ENCODE measurements at places on chromosomes 12 and 14.

- DNase-seq = no peak
These were observed 1097.7 kb downstream of the TMTC2 start for GRCh38 chr12:83784298-83784890.

DNA sequence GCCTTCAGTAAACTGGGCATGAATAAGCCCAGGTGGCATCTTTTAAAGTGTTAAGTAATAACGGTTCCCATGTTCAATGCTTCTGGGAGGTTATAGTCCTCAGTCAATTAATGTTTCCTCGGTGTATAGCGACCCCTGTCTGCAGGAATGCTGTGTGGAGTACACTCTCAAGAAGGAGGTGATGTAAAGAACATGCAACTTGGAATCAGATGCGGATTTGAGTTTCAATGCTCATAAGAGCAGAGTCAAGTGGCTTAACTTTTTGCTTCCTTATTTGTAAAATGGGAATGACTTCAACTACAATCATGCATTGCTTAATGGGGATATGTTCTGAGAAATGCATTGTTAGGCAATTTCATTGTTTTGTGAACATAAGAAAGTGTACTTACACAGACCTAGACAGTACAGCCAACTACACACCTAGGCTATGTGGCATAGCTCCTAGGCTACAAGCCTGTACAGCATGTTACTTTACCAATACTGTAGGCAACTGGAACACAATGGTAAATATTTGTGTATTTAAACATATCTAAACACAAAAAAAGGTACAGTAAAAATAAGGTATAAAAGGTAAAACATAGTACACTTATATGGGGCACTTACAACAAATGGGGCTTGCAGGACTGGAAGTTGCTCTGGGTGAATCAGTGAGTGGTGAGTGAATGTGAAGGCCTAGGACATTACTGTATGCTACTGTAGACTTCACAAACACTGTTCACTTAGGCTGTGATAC lies 6.7 kb upstream of the MRPS35 start:
- DNase-seq = peak; percentile 86

DNA sequence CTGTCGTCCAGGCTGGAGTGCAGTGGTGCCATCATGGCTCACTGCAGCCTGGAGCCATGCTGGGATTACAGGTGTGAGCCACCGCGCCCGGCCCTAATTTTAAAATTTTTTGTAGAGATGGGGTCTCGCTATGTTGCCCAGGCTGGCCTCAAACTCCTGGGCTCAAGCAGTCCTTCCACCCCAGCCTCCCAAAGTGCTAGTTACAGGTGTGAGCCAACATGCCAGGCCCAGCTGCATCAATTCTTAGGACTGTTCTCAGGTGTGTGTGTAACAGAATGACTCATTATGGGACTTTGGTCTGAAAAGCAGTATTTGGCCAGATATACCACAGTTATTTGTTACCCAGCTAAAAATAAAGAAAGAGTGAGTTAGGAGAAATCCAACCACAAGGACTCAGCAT lies 17.4 kb downstream of the LETMD1 start:
- no peak for DNase-seq

DNA sequence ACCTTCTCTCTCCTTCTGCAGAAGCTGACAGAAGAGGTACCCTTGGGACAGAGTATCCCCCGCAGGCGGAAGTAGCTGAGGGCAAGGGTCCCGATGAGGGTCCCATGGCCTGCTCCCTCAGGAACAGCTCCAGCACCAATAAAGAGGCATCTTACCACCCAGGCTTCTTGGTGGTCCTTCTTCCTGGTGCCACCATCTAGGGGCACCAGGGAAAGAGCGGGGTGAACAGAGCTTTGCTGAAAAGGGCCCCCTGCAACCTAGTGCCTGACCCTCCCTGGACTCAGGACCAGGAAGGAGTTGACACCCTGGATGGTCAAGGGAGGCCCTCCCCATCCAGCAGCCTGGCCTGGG lies 591 bp upstream of the IRF9 start:
- DNase-seq = no peak

DNA sequence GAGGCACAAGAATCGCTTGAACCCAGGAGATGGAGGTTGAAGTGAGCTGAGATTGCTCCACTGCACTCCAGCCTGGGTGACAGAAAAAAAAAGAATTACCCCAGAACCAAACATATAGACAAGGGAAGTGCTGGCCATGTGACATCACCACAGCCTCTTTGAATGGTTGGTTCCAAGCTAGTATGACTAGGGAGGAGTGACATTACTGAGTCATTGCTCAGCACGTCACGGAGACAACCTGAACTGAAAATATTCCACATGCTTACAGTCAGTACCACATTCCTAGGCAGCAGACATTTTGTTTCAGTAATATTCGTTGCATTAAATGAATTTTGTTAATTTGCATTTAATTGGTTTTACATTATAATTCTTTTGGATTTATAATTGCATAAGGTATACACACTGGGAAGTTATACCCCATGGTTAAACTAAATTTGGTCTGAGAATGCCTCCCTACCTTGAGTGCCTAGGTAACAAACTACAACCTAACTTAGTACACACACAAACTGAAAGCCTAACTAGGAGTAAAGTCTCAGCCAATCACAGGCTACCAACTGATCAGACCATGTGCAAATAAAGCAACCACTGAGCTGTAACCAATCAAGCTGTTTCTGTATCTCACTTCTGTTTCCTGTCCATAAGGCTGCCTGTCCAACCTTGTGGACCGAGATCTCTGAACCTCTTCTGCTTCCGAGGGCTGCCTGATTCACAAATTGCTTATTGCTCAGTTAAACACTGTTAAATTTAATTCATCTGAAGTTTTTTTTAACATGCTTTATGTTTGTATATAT lies 164.4 kb downstream of the CAND1 start:
- no peak for DNase-seq

DNA sequence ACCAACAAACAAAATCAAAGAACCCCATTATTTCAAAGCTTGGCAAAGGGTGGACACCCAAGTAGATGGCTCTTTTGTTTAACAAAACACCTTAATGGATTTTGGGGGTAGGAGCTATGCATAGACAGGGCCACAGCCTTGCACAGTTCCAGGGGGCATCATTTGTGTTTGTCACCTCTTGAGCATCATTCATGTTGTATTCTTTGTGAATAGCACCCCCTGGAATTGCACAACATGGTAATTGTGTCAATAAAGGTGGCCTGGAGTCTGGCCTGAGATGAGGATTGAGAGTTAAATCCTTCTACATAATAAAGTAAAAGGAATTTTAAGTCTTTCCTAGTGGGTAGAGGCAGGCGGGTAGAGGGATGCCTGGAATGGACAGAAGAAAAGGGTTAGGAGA lies 3.3 kb upstream of the FRS2 start:
- DNase-seq = no peak

DNA sequence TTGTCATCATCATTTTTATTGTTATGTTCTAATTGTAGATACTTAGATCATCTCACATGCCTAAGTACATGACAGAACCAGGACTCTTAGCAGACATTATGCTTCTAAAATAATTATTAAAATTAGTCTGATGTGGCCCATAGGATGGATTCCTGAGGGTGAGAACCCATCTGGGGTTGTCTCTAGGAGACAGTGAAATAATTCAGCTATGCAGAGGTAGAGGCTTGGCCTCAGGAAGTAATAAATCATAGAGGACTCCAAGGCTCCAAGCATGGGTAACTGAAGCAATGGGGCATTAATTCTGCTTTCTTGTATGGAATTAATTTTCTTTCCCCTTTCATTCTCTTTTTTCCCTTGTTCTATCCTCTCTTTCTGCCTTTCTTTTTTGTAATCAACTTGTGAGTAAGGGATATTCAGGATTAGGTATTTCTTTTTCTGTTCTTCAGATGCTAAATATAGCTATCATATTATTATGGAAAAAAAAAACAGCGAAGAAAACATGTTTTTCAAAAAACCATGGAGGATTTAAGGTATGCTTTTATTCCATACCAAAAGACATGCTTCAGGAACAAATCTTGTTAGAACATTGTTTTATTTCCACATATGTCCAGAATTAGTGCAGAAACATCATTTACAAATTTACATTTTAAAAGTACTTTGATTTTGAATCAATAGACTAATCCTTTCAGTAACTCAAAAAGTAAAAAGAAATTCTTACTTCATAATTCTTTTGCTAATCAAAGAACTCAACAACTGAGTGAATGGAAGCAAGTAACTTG lies 263.2 kb downstream of the TRHDE start:
- no peak for DNase-seq

GRCh38 chr14:54309615-54310014 lies 87.2 kb upstream of the CDKN3 start:
- DNase-seq = no peak

DNA sequence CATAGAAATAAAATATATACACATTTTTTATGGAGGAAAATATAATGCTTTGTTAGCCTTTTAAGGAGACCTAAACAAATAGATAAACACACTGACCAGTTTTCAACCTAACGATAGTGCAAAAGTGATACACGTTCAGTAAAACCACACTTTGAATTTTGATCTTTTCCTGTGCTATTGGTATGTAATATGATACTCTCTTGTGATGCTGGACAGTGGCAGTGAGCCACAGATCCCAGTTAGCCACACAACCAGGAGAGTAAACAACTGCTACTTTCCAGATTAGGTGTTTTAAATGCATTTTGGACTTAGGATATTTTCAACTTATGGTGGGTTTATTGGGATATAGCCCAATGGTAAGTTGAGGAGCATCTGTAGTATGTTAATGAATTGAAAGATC lies 243.1 kb downstream of the ERC1 start:
- DNase-seq = no peak

DNA sequence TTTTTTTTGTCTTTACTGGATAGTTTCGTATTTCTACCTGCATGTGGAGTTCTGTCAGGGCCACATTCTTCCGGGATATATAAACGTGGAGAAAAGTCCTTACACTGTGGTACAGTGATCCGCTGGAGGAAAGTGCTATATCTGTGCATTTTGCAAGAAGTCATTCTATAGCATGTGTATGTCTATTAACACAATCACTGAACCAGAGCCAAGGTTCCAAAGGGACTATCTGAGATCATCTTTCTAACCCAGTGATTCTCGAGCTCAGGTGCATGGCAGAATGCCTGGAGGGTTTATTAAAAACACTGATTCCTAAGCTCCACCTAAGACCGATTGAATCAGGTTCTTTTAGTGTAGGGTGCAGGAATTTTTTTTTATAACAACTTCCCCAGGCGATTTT lies 354.0 kb downstream of the NRXN3 start:
- DNase-seq = no peak

DNA sequence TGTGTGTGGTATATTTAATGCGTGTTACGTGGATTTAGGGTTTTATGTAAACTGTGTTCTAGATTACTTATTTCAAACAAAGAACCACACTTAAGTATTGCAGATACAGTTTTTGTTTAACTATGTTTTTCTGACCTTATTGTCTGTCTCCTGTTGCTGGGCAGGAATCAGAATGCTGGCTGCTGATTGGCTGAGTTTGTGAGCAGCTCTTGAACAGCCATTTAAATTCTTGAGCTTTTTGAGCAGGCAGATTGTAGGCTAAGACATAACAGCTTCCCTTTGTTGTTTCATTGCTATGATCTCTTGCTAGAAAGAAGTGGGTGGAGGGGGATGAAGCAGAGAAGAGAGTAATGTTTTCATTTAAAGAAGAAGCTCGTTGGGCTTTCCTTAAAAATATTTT lies 52.2 kb downstream of the ATF7IP start:
- DNase-seq = peak; percentile 54

DNA sequence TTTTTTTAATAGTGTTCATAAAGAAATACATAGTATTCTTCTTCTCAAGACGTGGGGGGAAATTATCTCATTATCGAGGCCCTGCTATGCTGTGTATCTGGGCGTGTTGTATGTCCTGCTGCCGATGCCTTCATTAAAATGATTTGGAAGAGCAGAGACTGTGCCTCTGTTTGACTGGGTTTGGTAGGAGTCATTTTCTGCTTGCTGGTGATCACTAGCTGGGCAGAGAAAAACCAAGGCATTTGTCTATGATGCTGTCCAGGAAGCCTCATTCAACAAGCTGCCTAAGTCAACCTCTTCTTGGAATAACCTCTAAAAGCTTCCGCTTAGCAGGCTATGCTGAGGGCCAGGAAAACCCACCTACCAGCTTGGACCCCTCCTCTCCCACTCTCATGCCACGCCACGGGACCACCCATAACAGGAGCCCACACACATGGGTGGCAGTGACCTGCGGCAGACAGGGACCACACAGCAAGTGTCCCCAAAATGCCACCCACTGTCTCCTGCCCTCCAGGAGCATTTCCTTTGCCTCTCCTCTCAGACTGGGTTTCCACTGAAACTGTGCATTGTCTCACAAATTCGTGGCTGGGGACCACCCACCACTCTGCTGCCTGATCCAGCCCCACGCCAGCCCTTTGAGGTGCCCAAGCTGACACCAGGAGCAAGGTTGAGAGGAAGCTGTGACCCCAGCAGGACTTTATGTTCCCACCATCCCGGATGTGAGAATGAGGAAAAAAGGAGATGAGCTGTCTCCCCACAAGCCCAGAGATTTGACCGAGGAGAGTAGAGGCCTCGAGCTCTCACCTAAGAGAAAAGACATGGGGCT lies 36.8 kb downstream of the DAD1 start:
- DNase-seq = peak; percentile 39

DNA sequence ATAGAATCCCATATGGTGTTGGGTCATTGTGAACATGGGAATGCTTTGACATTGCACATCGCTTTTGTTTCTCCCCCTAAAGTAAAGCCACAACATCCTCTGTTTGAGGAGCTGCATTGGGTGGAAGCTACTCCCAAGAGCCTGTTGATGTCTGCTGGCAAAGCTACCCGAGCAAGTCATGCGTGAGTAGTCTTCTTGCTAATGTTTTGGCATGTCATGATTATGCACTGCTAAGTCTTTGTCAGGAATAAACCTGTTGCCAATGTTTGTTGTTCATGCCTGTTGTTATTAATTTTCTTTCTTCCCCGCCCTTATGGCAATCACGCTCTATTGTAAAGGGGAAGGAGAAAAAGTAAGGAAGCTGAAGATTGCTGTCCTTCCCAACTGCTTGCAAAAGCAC lies 97.3 kb downstream of the EXOC5 start:
- no peak for DNase-seq

- no peak for DNase-seq
These were observed 10.4 kb upstream of the HOXC13 start for GRCh38 chr12:53928054-53928835.

GRCh38 chr14:87013583-87013982 lies 979.4 kb downstream of the GALC start:
- no peak for DNase-seq

- peak; percentile 0 for DNase-seq
These were observed 279.9 kb upstream of the SYT1 start for GRCh38 chr12:78584695-78585094.

DNA sequence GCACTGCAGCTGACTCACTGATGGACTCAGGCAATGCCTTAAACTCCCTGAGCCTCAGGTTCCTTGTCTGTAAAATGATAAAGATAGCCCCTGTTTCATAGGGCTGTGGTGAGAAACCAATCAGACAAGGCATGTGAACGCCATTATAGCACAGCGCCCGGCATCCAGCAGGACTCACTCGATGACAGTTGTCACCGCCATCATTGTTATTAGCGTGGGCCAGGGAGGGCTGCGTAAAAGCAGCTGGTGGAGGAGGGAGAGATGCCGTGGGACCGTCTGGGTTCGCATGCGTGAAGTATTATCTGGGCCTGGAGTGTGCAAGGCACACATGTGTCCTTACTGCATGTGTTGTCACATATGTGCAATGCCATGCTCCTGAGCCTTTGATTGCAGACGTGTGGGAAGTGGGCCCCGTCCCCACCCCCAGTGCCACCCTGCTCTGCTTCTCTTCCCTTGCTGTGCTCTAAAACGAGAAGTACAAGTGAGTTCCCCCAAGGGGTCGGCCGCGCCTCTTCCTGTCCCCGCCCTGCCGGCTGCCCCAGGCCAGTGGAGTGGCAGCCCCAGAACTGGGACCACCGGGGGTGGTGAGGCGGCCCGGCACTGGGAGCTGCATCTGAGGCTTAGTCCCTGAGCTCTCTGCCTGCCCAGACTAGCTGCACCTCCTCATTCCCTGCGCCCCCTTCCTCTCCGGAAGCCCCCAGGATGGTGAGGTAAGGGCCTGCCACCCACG lies at the start of gene PTPN6:
Gene PTPN6, plus strand, starts transcription at position 546 of the 730 bp plus-strand sequence. Its CDS starts 157 bp downstream, at position 703.
- DNase-seq = peak; percentile 80
